Adrenal gland (tissue), 19 donors: ENCODE measurements at places on chromosomes 11 and 22. TPM values are rescaled to one million over a fixed set of nuclear protein-coding genes. Genes with fewer than 3 reads are reported as not detected.
A peak's percentile ranks its signal among the peaks of the same experiment; 100 is the strongest.

DNA sequence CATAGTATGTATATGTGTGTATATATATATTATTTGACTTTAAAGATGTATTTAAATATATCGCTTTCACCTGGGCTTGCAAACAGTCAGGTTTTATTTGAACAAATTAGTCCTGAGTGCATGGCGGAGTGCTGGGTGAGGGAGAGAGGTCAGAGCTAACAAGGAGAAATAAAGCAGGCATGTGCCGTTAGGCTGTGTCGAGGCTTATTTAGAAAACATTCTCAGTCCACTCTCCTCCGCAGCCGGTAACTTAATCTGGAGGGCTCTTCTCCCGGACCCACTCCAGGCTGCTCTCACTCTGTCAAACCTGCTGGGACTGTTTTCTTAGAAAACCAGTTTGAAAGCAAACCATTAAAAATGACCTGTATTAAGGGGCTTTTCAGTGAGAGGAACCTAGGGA, 455.9 kb downstream of the MN1 start:
- H3K4me1 ChIP-seq, result no peaks in the 10 kb centered on the region
- H3K36me3 ChIP-seq, result no peaks in the 10 kb centered on the region
- no peak overlapping the region for H3K27ac ChIP-seq
- DNase-seq, result no peak
- no peak overlapping the region for H3K4me3 ChIP-seq

GRCh38 chr11:128594226-128594625, 6.9 kb upstream of the ETS1 start:
- no peak overlapping the region for H3K27ac ChIP-seq
- H3K4me3 ChIP-seq, result no peak overlapping the region
- H3K27me3 ChIP-seq, result no peaks in the 10 kb centered on the region

YDJC gene
- 8.9 TPM for total RNA-seq

GRCh38 chr11:67054346-67054835, 2.3 kb upstream of the RHOD start:
- no peaks in the 10 kb centered on the region for H3K27me3 ChIP-seq
- H3K4me1 ChIP-seq, result peaks cover 20% of the 10 kb centered on the region
- H3K27ac ChIP-seq, result peak overlapping the region; percentile 86
- H3K4me3 ChIP-seq, result no peak overlapping the region
- H3K36me3 ChIP-seq, result no peaks in the 10 kb centered on the region

PIWIL4 gene
- total RNA-seq, result 1.3 TPM

TSPAN32 gene
- not detected for total RNA-seq
